ENCODE measurements at places on chromosomes 11 and 22.
A peak's percentile ranks its signal among the peaks of the same experiment; 100 is the strongest.

GRCh38 chr11:19989191-19989590, 171.1 kb downstream of the DBX1 start:
- DNase-seq: no peak

DNA sequence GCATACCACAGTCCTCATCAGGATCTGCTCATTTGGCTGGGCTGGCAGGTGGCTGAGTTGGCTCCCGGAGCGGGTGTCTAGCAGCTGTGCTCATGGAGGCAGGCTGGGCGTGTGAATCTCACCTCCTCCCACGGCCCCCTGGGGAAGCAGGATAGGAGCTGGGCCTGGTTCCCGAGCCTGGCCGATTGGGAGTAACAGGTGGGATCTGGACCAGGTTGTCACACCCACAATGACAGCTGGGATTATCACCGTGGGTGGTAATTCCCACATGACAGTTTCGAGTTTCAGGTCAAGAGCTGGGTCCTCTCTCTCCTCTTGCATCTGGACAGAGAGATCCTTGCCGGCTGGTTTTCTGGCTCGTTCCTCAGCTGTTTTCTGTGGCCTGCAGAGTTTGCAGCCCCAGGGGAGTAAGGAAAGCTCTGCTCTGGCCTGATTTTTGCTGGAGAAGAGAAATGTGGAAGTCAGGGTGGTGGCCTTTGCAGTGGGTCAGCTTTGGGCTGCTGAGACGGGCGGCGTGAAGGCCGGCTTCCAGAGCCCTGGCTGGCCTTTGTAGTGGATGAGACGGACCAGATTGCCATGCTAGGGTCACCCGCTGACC, 57.0 kb downstream of the BCR start:
- DNase-seq: no peak

DNA sequence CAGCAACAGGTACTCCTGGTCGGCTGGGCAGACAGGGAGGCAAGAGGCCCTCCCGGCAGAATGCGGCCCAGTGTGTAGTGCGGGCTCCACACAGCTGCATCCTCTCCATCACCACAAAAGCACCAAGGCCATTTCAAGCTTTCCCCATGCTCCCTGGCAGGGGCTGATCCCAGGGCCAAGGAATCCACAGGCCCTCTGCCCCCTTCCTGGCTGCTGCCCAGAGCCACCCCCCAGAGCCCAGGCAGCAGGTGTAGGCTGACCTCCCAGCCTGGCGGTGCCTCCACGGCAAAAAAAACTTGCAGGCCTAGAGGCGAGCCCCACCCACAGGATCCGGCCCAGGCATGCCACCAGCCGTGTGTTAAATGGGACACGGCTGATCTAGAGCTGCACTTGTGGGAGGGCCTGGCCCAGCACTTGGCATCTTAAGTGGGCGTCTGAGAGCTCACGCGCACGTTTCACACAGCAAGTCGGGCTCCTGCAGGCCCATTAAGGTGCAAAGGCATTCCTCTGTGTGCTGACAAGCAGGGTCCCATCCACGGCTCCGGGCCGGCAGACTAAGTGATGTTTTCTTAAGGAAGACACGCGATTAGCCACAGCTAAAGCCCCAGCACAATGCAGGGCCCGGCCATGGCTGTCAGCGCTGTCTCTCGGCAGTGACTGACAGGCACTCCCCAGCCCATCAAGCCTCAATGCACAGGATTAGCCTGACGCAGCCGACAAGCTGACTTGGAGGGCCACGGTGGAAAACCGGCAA, 19.8 kb upstream of the GNB1L start:
- DNase-seq: no peak

DNA sequence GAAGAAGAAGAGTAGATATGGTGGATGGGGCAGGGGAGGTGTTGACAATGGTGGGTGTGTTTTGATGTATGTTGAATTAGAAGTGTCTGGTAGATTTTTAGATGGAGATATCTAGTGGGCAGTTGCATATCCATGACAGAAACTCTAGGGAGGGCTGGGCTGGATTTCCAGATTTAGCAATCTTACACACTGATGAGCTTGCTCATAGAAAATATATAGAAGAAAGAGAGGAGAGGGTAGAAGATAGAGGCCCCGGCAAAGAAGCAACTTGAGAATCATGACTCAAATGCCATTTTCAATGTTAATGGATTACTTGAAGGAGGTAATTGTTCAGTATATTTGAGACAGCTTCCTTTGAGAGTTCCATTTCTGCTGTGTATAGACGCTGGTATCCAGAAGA, 8.2 kb downstream of the REXO2 start:
- no peak for DNase-seq

- peak; percentile 59 for DNase-seq
Observed at GRCh38 chr11:35413598-35413997, 5.8 kb downstream of the SLC1A2 start.

DNA sequence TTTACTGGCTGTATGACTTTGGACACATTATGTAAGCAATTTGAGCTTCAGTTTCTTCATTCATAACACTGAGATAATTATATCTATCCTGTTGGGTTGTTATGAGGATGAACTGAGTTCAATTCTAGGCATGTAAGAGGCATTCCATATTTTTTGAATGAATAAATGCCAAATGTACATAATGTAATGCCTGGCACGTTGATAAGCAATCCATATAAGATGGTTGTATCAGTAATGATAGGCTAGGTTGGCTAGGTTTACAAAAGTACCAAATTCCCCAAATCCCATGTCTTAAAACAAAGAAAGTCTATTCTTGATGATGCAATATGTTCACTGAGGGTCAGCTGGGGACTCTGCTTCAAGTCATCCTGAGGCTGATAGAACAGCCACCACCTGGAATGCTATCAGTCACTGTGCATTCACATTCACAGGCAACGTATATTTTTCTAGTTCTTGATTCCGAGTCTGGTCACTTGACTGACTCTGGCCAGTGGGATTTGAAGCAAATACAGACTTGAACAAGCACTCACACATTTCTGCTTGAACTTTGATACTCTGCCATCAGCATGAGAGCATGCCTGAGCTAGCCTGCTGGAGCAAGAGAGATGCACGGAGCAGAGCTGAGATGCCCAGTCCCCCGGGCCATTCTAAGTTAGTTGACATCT, 104.0 kb upstream of the TIMP3 start:
- DNase-seq: no peak

DNA sequence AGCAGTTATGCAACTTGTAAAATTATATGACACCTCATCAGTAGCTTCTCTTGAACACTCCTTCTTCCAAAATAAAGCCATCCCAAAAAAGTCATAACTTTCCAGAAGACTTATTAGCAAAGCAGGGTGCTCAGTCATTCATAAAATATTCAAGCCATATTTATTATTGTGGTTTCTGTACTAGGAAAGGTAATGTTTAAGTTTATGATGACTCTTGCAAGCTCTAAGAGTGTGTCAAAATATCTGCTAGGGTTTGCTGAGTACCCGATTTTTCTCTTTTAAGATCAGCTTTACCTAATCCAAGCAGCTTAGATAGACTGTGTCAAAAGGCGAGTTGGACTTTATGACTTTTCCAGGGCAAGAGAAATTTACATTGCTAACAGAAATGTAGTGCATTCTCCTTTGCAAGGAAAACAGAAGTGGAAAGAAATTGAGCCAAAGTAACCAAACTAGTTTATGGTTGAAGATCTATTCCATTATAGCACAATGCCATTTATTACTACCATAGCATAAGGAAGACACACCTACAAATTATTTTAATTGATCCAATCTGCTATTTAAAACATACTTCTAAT, 98.0 kb upstream of the SOX6 start:
- DNase-seq: no peak

- no peak for DNase-seq
Observed at GRCh38 chr11:122780296-122780949, 57.9 kb upstream of the CRTAM start.

DNA sequence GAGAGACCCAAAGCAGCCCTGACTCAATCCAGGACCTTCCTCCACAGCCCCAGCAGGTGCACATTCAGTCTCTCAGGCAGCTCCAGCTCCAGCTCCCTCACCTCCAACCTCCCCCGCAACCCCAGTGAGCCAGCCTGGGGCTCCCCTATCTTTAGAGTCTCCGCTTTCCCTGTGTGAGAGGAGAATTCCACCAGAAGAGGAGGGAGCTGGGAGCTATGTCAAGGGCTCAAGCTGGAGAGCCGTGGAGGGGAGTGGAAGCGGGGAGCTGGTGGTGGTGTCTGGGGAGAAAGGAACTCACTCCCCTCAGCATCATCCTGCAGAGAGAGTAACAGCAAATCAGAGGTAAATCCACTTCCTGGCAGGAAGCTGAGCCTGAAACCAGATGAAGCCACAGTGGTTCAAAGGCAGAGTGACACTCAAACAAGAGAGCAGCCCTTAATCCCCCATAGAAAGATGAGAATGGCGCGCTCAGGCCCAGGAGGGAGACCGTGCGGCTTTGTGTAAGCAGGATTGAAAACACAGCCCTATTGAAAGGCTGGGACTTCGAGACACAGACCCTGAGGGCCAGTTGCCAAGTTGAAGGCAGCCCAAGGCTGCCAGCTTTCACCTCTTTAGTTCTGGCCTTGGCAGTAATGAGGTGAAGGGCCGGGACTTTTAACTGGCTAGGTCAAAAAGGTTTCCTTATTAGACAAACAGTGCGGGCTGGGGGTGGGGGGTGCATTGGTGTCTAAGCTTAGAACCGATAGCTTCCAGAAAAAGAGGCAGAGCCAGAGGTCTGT, 21.4 kb upstream of the CDON start:
- no peak for DNase-seq

DNA sequence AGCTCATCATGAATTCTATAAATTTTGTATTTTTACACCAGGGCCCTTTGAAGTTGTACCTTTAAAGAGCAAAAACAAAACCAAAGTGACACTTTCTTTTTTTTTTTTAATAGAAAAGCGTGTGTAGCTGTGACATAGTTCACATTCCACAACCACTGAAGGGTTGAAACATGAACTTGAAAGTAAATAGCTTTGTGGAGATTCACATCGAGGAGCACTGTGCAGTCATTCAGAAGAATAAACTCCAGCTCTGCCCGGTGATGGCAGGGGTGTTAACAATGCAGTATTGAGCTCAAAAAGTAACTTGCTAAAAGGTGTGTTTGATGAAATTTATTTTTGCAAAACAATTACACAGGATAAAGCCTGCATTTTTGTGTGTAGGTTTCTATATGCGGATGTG, 1166.2 kb downstream of the TBC1D22A start:
- no peak for DNase-seq

DNA sequence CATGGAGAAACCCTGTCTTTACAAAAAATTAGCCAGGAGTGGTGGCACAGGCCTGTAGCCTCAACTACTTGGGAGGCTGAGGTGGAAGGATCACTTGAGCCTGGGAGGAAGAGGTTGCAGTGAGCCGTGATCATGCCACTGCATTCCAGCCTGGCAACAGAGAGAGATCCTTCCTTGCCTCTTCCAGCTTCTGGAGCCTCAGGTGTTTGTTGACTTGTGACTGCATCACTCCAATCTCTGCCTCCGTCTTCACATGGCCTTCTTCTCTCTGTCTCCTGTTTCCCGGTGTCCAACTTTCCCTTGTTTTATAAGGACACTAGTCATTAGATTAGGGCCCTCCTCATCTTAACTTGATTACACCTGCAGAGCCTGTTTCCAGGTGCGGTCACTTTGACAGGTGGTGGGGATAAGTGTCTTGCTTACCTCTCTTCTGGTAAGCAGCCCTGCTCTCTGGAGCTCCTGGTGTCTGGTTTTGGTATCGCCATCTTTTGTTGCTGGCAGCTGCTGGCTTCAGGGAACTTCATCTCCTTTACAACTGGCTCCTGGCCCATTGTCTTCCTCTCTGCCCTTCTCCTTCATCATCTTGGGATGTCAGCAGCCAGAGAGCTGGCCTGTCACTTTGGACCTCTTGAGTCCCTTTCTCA, 8.2 kb upstream of the USP2 start:
- DNase-seq: no peak

DNA sequence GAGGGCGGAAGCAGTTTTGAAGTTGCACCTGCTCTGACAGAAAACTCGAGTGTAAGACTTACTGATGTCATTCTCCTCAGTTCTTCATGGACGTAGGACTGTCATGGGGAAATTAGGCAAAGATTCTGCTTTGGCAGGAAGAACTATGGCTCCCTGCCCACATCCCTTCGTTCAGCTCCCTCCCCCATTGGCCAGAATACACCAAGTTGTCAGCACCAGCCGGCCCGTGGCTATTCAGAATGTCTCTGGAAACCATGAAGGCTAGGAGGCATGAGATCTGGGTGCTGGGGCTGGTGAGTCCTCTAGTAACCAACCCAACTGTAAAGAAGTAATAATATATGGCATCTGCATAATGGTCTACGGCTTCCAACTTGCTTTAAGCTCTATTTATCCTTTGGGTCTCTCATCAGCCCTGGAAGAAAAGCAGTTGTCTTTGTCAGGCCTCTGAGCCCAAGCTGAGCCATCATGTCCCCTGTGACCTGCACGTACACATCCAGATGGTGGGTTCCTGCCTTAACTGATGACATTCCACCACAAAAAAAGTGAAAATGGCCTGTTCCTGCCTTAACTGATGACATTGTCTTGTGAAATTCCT, 74.1 kb downstream of the PIWIL4 start:
- DNase-seq: no peak

GRCh38 chr11:119030329-119031047, at the start of gene SLC37A4:
Gene SLC37A4, minus strand, starts transcription at chr11:119030877.
- peak; percentile 94 for DNase-seq

DNA sequence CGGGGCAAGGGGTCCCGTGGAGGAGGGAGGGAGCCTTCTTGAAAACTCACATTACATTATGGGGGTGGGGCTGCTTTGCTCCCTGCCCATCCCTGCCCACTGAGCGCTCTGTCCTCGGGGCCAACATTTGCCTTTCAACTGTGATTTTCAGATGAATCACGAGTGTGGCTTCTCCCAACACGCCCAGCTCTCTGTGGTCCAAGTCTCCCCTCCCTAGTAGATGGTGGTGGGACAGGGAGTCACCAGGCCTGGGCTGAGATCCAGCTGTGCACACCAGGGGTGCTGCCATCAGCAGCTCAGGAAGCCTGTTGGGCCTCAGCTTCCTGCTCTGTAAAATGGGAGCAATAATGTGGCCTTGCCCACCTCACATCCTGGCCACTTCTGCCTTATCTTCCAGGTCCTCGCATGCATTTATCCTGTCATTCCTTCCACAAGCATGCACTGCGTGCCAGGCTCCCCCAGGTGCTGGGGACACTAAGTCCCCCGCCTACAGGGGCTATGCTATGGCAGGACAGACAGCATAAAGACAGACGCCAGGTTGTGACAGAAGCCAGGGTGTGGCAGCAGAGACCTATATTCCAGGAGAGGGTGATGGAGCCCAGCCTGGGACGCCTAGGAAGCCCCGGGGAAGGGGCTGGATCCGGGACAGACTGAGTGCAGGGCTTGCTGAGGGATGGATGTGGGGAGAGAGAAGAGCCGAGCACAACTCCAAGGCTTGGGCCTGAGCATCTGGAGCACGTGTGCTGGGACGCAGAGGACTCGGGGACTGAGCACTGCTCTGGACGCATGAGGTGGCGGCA, 30.5 kb downstream of the NFAM1 start:
- DNase-seq: no peak
